ENCODE measurements at places on chromosomes 13 and 19.

DNA sequence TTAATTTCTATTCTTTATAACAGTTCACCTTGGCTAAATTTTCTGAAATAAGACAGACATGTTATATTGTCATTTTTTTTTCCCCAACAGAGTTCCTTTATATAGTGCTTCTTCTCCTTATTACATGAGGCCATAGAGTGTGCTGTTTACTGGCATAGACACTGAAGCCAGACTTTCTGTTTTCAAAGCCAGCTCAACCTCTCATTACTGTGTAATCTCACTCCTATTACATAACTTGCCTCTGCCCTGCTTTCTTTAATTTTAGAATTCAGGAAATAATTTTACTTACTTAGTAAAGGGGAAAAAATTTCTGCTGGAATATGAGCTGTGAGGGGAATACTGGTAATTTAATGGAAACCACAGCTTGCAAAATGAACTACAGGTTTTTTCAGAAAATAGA lies 1380.4 kb downstream of the SLITRK1 start:
- no peak for DNase-seq

DNA sequence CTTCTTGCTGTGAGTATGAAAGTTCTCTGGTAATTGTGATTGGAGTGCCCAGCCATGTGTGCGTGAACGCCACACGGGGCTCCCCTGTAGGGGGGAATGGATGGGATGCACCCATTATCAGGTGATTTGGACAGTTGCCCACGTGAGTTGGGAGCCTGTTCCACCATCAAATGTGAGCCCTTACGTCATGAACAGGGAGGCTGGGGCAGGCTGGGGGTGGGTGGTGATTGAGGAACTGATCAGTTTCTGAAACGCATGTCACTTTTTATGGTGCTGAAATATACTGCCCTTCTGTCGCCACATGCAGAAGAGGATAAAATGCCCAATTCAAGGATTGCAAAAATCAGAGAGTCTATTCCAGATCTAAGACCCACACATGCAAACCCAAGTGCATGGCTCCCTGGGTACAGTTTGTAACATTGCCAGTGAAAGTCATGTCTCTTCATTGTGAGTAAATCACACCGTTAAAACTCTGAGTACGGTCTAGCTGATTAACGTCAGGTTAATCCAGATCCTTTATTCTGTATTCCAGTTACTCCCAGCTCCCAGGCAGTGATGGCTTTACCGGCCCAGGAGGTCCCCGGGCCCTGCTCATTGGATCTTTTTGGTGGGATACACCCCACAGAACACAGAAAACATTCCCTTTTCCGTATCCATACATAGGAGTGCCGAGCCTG lies 90.2 kb downstream of the RAB20 start:
- no peak for DNase-seq

GRCh38 chr19:49538643-49539042 lies 10.8 kb downstream of the RCN3 start:
- DNase-seq = no peak

DNA sequence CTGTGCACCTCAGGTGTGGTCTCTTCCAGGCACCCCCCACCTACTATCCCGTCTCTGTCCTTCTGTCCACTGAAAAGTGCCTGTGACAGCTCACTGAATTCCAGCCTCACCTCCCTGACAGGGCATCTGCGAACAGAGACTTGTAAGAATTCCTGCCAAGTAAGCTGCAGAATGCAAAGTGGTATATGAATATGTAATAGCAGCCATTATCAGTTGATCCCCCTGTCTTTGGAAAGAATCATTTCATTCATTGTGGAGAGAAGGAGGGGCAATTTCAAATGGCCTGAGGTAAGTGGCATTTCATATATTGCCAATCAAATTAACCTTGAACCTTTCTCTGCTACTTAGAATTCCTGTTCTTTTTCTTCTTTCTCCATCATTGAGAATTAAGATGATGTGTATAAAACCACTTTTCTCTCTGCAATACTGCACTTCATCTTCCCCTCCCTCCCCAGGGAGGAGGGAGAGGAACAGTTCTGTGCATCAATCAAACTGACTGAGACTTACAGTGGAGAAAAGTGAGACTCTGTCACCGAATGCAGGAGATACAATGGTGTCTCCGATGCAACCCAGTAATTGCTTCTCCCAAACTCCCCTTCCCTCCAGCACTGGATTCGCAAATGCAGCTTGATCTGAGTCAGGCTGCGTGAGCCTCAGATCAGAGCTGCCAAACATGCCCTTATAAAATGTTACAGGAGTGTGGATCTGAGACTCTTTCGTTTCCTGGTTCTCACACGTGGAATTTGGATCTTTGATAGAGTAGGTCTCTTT lies 91.7 kb downstream of the SLC10A2 start:
- DNase-seq = no peak

DNA sequence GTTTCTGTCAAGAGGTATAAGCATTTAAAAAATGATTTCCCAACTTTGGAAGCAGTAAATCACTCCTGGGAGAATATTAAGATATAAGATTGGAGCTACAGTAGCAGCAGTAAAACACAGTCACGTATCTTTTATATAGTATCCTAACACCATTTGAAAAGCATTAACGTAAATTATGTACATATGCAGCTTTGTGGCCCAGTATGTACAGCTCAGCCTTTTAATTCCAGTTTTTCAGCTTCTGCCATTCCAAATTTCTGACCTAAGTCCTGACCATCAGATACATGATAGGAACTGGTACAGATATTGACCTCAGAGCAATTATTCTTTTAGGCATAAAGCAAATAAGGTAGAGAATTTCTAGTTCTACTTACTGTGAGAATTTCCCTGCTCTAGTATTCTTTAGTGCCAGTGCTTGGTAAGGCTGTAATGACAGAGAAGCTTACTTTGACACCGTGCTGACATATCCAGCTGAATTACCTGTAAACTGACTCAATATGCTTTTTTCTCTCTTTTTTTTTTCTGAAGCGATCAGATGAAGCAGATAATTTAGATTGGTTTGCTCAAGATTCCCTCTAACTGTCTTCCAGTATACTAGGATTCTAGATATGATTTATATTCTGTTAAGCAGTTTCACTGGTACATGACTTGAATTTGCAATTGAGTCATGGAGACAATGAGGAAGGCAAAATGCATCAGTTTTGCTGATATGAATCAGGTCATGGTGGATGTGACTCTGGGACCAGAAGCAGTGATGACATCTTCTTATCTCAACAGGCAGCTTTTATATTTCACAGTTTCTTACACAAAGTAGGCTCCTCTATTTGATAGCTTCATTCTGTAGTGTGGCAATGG lies 703.6 kb downstream of the SLITRK6 start:
- DNase-seq = no peak

- DNase-seq = no peak
Measured at GRCh38 chr13:98772794-98773452, 20.5 kb upstream of the SLC15A1 start.

- DNase-seq = peak; percentile 87
Measured at GRCh38 chr19:18895824-18896341, at the start of gene CERS1. TSS of gene CERS1 (minus strand) at chr19:18896158. CDS start at chr19:18896072, 86 bp downstream.

GRCh38 chr13:45917019-45917418 lies 65.5 kb upstream of the SIAH3 start:
- DNase-seq = no peak
